HCT116 (cell line): ENCODE measurements at places on chromosomes 7 and 10.

DNA sequence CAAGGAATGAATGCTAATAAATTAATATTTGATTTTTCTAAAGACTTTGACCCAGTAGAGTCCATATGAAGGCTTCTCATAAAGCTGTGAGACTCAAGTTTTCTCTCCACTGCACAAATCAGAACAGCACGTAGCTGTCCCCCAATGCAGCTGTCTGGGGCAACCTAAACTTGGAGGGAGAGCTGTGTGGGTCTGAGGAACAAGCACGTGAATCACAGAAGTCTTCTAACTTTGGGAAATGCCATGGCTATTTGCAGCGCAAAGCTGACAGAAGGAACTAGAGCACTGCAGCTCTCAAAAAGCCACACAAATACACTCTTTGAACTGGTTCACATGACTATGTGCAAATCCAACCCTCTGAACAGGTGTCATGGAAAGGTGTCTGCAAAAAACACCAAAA is 47.9 kb downstream of the COL1A2 start:
- DNase-seq, result no peak

GRCh38 chr10:106251573-106251972 is 912.9 kb downstream of the SORCS1 start:
- no peak for DNase-seq

- no peak for DNase-seq
These were observed 13.7 kb downstream of the ASB15 start for GRCh38 chr7:123615344-123615743.

DNA sequence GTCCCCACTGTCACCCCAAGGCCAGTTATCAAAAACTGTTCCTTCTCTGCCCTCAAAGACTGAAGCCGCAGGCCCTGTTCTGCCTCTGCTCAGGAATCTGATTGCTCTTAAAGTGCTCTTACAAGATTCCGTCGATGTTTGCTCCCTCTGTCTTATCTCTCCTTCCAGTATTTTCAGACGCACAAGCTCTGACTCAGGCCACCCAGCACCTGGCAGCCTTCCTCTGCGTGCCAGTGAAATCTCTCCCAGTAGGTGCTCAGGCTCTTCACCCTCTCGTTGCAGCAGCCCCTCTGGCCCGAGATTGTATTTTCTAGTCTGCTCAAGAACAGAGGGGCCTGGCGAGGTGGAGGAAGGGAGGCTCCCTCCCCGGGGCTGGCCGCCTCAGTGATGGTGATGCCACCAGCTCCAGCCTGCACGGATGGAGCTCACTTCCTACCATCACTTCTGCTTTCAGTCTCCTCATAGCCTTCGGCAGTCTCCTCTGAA is 276.2 kb downstream of the USP6NL start:
- no peak for DNase-seq

- no peak for DNase-seq
These were observed 177.2 kb downstream of the BUB3 start for GRCh38 chr10:123331438-123331837.

GRCh38 chr7:70619130-70619529 is 512.8 kb upstream of the GALNT17 start:
- no peak for DNase-seq

DNA sequence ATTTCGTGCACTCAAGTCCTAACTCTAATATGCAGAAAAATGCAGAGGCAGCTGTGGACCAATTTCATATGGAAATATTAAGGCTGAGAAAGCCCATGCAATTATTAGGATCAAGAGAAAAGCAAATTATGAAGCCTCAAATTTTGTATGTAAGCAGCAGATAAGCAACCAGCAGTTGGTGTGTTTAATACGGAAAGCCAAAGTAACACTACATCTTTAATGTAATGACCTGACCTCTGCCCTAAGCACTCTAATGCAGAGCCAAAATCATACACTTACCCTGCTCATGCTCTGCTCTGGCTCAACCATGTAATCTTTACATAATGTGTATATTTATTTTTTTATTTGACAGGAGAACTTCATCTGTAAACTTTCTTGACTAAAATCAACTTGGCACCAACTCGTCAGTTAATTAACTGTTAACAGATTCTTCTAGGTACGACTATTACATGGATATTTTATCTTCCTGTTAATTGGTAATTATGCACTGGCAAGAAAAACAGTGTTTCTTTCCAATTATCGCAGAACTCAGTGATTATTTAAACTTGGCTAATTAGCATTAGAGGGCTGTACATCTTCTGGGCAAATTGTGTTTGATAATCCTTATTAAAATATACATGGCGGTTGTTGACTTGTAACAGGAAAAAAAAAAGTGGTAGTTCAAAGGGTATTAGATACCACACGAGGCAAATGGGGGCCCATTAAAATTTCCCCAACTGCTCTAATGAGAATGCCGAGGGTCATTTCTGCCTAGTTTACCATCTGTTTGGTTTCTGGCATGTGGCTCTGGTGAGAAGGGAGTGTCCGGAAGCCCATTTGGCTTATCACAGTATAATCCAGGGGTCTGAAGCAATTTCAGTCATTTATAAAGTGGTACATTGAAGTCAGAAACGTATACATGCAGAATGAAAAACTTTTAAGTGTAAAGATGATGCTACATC is 94.5 kb downstream of the RELN start:
- DNase-seq, result no peak

DNA sequence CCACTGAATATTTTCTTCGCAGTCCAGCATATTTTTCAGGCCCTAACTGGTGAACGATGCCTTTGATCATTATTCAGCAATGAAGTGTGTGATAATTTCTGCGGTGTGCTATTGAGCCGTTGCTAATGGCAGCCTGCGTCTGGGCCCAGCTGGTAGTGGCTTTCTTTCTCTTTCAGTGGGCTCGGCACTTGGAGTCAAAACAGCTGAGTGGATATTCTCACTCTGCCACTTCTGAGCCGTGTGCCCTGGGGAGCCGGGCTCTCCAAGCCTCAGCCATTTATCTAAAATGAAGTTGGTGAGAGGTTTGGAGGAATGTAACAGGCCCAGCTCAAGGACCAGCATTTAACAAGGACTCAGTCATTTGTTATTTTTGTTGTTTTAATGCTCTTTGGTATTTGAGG is 87.5 kb upstream of the IFRD1 start:
- DNase-seq, result no peak

DNA sequence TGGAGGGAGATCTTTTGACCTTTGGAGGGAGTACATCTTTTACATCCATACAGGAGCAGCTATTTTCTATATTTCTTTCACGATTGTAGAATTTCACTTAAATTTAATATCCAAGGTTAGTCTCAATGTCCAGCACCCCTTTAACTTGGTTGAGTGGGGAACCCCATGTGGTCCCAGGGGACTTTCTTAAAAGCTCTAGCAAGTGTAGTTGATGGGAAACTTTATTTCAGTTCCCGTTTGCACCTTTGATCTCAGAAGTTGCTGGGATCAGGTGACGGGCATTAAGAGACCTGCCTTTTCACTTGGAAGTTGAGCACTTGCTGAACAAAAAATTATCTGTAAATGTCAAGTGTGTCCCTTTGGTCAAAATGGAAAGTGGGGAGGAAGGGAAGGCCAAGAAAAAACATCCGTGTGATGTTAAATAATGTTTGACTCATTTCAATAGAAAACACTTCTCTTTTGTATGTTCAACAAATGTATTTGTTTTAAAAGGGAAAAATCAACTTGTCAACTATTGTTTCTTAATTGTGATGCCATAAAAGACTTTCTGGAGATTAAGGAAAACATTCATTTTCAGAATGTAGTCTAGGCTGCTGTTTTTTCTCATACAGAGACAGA is 370.1 kb upstream of the GALNT17 start:
- DNase-seq, result no peak

GRCh38 chr10:28396331-28396730 is 93.5 kb upstream of the MPP7 start:
- no peak for DNase-seq
